ENCODE measurements at places on chromosomes 6 and 20.

- no peak for DNase-seq
Observed at GRCh38 chr6:55759536-55759935, 115.9 kb downstream of the BMP5 start.

GRCh38 chr6:42163981-42164380 is 9.2 kb upstream of the GUCA1A start:
- DNase-seq = peak; percentile 69

DNA sequence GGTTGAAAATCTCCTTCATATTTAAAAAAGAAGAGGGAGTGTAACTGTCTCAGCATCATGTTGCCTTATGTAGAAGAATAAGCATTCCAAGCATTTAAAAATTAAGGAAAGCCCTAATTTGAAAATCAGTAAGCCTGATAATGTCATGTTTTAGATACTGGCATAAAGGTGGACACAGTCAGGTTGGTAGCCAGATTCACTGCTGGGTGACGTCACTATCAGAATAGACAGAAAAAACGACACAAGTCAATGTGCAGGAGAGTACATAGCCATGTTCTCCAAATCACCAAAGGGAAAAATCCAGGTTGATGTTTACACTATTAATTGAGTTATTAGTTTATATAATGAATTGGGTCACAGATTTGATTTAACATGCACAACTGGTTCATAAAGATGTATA is 50.8 kb upstream of the POU3F2 start:
- no peak for DNase-seq

GRCh38 chr20:61126369-61127195 is 125.5 kb upstream of the CDH4 start:
- DNase-seq = no peak

- no peak for DNase-seq
Observed at GRCh38 chr6:168583126-168583525, 142.1 kb downstream of the SMOC2 start.

DNA sequence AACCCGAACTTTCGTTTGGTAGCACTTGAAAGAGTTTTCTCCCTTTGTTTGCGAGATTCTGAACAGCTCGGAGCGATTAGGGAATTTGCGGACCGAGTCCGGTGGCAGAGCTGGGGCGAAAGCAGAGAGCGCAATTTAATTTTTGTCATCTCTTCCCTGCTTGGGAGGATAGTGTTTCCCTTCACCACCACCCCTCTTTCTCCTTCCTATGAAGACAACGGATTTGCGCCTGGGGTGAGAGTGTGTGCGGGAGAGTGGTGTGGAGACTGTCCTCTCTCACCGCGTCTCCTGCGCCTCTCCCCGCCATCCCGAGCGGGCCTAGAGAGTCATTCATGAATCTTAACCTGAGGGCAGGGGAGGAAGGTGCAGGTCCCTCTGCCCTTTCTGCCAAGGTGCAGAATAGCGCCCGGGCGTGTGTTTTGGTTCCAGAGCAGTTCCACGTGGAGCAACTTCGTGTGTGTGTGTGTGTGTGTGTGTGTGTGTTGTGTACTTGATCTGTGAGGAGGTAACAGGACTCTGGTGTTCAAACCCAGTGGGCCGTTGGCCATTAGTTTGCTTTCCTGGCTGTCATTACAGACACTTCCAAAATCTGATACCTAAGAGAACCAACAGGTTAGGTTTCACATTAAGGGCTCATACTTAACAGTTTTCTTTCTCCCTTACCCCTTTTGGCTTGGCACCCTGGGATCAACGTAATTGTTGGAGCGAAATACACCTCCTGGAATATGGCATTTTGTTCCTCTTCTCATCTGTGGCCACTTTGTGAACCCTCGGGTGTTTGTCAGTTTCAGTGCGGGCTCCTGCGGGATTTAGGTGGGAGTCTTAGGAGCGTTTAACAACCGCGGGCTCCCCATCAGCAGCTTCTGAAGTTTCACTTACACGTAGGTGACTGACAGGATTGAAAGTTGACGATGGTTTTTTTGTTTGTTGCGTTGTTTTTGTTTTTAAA is 1.8 kb downstream of the EYA4 start:
- peak; percentile 41 for DNase-seq

- DNase-seq = no peak
Observed at GRCh38 chr20:6045566-6045965, 8.3 kb downstream of the LRRN4 start.

- no peak for DNase-seq
Observed at GRCh38 chr6:113622254-113622653, 234.9 kb upstream of the MARCKS start.

DNA sequence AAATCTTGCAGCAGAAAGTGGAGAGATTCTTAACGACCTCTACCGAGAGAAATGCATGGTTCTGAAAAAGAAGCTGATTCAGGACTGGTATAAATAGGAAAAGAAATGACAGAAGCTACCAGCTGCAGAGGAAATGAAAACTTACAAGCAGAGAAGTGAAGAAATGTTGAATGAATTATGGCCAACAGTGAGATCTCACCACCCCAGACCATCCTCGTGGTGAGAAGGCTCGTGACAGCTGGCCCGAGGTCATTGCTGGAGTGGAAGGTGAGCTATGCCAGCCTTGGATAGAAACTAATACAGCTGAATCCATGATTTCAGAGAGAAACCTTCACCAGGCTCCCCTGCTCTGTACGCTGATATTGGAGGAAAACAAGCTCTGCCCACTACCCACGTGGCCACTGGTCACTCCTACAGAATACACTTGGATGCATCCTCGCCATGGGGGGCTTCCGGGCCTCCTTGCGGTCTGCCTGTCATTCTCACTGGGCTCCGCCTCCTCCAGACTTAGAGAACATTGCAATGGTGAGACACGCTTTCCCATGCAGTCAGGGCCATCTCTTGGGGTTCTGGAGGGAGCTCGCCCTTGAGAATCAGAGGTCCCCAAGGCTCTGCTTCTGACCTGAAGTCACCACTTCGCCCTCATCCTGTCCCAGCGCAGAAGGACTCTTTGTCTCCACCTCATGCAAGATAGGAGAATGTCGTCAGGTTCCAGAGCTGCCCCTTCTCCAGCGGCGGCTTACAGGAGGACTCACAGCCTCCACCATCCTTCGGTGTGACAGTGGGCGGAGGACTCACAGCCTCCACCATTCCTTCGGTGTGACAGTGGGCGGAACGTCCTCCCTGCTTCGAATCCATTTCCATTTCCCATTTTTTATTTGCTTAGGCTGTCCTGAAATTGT is 10.6 kb upstream of the TUBB2B start:
- DNase-seq = peak; percentile 43

GRCh38 chr6:75273009-75273408 is 11.6 kb downstream of the TMEM30A start:
- no peak for DNase-seq

- DNase-seq = no peak
Observed at GRCh38 chr20:21241406-21241805, 61.7 kb upstream of the XRN2 start.

- DNase-seq = peak; percentile 97
Observed at GRCh38 chr6:16803294-16804200, 42.3 kb upstream of the ATXN1 start.

GRCh38 chr6:127904160-127904559 is 3.3 kb upstream of the THEMIS start:
- DNase-seq = no peak

DNA sequence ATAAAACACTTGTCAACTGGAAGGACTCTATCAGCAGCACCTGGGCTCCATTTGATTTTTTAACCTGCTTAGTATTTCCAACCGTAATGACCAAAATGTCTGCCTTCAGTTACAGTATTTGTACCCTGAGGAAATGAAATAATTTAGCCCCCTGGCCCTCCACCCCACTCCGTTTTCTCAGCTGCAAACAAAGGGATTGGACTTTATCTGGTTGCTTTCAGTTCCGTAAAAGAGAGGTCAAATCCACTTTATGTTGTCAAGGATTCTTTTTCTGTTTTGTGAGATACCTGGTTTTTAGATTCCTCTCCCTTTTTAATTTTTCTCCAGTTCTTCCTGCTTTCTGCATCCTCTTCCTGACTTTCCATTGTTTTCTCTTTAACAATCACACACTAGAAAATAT is 64.4 kb upstream of the BMP2 start:
- no peak for DNase-seq

DNA sequence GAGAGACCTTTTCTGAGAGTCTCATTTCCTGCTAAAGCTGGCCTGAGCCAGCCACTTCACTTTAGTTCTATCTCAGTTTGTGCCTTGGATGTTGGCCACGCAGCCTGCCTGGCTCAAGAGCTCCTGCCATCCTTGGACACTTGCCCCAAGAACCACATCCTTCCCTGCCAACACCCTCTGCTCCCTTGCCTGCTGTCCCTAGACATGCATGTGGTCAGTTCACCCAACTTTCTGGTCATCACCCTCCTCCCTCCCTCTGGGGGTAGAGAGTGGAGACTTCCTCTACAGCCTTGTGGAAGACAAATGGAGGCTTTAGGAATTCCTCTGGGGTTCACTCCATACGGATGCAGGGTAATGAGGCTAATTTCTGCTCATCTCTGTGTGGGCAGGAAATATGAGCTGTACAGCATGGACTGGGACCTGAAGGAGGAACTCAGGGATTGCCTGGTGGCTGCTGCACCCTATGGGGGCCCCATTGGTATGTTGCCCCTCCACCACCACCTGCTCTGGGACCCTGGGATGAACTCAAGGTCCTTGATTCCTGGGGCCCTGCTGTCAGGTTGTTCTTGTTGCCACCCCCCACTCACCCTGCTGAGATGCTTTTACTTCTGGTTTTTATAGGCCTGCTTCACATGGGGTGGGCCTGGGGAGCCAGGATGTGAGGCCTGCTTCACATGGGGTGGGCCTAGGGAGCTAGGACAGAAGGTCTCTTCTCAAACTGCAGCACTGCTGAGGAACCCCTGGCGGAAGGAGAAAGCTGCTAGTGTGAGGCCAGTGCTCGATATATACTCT is 13.8 kb upstream of the PTPRA start:
- no peak for DNase-seq

GRCh38 chr6:5562277-5562676 is 301.0 kb downstream of the FARS2 start:
- DNase-seq = no peak

GRCh38 chr6:3749977-3750316 is 1.6 kb downstream of the PXDC1 start:
- DNase-seq = peak; percentile 51

DNA sequence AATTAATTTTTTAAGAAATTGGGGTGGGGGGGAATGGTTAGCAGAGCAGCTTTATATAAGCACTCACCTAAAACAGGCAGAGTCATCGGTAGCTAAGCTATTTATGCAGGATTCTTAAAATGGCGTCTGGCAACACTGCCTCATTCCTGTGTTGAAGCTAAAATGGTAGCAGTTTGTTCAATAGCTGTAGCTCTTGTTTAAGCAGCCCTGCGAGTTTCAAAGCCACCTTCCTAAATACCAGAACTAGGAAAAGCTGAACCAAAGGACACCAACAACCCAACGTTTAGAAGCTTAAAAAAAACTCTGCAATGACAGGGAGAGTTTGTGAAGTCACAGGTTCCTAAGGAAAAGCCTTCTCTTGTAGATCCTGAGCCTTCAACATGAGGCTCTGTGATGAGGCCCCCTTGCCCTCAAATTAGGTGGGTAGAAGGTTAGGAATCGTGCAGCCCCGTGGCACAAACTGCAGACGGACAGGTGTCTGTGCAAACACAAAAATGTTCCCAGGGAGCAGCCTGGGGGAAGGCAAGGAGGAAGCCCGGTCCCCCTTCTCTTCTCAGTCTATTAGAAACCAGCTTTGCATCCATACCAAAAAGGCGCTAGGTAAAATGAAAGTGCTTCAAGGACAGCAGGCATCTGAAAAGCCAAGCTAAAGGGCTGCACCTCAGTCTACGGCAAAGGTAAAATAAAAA is 4.7 kb downstream of the ZMYND8 start:
- DNase-seq = peak; percentile 80

GRCh38 chr20:17044891-17045290 is 181.9 kb upstream of the PCSK2 start:
- no peak for DNase-seq
